GOT3 (cell line): ENCODE measurements at places on chromosomes 6 and 20.

DNA sequence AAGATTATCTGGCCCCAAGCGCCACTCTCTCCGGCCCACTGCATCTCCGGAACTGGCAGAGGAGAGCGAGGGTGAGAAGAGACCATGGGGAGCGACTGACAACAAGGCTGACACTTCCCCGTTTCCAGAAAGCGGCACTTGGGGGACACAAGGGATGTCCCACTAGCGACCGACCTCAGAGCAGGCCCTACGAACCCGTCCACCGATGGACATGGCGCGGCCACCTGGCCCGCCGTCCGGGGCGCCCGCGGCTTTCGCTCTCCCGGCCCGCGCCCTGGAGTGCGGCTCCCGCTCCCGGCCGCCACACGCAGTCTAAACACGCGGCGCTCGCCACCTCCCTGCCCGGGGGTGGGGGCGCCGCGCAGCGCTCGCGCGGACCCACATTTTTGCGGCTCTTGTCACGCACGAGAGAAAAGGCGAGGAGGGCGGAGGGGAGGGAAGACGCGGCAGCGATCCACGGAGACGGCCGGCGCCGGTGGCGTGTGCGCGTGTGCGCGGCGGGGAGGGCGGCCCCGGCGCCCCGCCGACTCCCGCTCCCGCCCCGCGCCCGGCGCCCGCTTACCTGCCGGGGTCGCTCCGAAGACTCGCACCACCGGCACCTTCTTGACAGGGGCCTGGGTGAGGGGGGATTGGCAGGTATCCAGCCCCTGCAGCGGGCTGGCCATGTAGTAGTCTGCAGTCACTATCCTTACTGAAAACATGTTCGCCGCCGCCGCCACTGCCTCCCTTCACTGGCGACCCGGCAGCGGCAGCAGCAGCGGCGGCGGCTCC is 645 bp downstream of the REV3L start:
- no peak for DNase-seq

DNA sequence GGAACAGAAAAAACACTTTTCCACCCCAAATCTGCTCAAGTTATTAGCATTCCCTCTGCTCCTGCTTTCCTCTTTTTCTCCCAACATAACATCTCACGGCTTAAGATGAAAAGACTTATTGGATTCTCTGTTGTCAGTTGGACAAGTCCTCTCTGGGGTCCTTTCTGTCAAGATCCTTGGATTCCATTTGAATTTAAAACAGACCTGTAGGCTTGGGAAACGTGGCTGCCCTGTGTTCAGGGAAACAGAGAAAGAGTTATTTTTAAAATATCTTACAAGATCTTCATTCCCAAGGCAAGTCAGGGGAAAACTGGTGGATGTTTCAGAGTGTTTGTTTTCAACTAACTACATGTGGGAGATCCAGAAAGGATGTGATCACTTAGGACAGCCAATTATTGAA is 322.9 kb downstream of the SAMD5 start:
- DNase-seq, result no peak

DNA sequence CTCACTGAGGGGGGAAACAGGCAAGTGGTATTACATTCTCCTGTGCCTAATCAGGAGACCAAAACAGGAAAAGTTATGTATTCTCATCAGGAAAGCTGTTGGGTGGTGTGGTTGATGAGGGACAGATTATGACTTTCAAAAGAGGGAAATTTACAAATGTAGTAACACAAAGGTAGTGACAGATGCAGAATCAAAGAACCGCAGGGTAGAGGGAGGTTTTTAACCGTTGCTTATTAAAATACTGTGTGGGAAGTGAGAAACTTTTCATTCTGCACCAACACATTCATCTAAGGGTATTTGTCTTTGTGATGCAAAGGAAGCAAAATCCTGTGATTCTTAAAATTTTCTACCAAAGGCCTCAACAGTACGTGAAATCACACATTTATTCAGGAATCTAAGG is 288.2 kb upstream of the MAN1A1 start:
- DNase-seq, result no peak

DNA sequence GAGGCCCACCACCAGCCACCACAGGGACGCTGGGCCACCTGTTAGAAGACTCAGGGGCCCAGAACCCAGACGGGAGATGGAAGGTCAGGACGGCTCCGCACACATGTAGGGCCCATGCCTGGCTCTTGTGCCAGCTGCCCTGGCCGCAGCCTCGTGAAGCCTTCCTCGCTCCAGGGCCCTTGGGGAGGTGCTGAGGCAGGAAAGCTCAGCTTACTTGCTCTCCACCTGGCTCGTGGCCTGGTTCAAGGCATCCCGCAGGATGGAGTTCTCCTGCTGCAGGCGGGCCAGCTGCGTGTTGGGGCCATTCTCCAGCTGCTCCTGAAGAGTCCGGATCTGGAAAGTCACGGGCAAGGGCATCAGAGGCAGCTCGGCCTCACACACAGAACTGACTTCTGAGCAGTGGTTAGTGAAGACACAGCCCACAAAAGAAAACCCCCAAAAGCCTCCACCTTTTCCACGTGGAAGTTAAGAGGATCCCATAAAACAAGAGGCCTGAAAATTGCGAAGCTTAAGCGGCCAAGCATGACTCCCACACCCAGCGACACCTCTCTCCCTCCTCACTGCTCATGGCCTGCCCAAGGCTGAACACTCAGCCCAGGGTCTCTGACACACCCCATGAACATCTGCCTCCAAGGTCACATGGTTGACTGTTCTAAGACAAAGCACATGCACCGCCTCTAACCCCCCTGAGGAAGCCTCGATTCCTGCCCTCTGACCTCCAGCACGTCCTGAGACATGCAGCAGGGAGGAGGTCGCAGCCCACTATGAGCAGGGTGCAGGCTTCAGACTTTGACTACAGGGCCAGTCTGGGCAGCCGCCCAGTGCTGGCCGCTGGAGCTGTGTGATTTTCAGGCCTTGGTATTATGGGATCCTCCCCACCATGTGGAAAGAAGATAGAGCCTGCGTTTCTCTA is 46.5 kb downstream of the RRBP1 start:
- no peak for DNase-seq

- no peak for DNase-seq
Measured at GRCh38 chr6:46637145-46637544, 15.5 kb downstream of the CYP39A1 start.

DNA sequence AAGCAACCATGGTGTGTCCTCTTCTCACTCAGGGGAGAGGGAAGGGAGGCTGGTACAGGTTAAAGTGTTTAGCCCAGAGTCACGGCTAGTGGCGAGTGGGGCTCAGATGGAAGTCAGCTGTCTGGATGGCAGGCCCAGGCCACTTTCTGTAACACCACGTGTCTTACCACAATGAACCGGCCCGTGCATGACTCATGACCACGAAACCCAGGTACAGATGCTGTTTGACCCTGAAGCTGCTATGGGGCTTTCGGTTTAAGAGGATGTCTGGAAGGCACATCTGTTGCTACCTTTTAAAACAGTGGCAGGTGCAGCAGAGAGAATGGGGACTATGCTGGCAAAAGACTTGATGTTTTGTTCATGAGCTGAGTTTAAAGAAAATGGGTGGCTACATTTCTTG is 36.5 kb upstream of the MPC1 start:
- DNase-seq, result no peak

- DNase-seq, result no peak
Measured at GRCh38 chr20:20896606-20897005, 184.2 kb upstream of the RALGAPA2 start.

DNA sequence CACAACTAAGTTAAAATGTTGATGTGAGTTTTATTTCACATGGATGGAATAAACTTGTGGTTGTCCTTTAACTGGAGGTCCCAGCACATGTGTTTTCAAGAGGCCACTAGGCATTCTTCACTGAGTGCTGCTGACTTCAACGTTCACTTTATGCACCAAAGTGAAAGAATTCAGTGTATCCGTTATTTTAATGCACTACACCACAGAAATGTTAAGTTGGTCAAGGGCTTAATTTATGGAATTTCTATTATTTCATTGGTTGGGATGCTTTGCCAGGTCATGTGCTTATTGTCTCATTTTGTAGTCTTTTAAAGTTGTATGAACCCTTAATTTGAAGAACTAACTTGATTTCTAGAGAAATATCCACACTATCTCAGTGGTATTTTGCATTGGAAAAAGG is 106.4 kb downstream of the PPP1R14C start:
- no peak for DNase-seq

- no peak for DNase-seq
Measured at GRCh38 chr6:169051371-169051770, 202.3 kb downstream of the THBS2 start.

- no peak for DNase-seq
Measured at GRCh38 chr6:43467752-43468151, 9.6 kb upstream of the TJAP1 start.

DNA sequence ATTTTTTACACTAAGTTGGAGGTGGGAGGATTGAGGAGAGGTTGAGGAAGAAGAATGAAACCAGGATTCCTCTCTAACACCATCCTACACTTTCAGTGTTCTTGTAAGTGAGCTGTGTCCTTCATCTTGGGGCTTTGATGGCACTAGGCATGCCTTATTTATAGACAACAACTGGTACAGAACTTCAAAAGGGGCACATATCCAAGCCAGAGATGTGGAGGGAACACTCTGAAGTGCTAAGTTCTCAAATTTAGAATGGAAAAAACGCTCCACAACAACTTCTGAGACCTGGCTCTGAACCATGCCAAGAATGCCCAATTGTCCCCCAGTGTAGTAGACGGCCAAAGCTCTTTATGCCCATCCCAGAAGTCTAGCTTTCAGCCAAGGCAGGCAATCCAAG is 16.2 kb upstream of the PKHD1 start:
- DNase-seq, result no peak

GRCh38 chr6:56230976-56231566 is 16.3 kb downstream of the COL21A1 start:
- DNase-seq, result no peak

DNA sequence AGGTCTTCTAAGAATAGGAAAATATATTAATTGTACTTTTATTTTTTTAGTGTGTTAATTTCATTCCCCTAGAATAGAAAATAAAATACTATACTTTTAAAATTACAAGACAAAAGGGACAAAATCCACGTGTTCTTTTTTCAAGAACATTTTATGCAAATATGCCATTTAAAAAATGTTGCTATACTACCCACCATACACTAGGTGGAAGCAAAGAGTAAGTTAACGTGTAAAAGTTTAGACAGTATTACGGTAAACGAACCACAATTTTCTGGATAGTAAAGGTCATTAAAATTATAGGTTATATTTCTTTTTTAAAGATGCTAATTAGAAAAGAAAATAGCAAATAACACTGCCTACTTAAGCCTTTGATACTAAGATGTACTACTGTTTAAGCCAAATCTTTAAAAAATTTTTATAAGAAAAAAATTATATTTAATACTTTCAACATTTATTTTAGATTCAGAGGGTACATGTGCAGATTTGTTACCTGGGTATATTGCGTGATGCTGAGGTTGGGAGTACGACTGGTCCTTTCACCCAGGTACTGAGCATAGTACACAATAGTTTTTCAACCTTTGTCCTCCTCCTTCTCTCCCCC is 287.6 kb downstream of the PHF3 start:
- no peak for DNase-seq
